ENCODE measurements at places on chromosomes 6 and 20.

GRCh38 chr6:138044458-138044857 is 62.8 kb downstream of the PERP start:
- DNase-seq = no peak

GRCh38 chr6:18039481-18039880 is 52.0 kb upstream of the KIF13A start:
- no peak for DNase-seq

GRCh38 chr6:67336014-67336413 is 1299.1 kb upstream of the ADGRB3 start:
- DNase-seq = no peak

DNA sequence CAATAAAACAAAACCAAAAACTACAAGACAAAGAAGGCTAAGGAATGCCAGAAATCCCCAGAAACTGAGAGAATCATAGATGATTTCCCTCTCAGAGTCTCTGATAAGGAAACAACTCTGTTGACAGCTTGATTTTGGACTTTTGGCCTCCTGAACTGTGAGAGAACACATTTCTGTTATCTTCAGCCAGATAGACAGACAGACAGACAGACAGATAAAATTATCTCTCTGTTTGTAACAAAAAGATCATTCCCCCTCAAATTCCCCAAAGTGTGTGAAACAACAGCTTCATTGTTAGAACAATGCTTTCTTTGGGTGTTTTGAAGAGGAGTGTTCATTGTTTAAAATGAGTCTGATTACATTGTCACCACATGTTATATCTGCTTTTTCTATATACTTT is 148.2 kb downstream of the BCKDHB start:
- no peak for DNase-seq

All from CD4-positive, alpha-beta T cell treated with Interleukin-21 for 1 hour (primary cell).